ENCODE measurements at places on chromosomes 2 and 18.

DNA sequence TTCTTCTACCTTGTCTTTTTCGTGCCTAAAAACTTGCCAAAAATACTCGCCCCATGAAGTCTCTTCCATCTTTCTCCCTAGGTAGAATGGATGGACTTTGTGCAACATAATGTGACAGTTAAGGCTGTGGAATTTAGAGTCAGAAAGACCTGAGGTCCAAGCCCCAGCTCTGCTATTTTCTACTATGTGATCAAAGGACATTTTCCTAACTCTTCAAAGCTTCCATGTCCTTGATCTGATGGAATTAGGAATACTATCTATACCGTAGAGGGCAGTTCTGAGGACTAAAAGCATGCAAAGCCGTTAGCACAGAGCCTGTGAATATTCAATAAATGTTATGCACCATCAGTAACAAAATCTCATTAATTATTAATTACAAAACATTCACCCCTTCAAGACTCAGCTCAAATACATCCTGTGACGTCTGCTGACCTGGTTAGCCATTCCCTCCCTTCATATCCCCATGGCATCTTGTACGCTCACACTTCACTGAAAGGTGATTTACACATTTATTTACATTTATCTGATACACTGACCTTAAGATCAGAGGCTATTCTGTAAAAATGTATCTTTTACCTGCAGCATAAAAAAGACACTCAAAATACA, 15.1 kb downstream of the IWS1 start:
- no peak for DNase-seq

DNA sequence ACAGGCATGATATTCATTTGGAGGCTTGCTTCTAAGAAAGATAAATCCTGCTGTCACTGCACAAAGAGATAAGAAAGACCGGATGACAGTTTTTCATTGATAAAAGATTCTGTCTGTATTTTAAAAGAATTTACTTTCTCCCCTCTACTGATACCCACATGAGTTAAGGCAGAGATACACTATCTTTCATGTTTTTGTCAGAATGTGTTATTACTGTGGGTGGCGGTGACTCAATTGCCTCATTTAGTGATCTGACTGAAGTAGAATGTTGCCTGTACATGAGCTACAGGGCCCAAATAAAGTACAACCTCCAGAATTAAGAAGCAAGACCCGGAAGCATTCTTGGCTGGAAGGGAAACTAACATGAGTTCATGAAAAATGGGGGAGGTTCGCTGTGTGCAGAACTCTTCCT, 480.0 kb downstream of the SLC4A3 start:
- DNase-seq: no peak

DNA sequence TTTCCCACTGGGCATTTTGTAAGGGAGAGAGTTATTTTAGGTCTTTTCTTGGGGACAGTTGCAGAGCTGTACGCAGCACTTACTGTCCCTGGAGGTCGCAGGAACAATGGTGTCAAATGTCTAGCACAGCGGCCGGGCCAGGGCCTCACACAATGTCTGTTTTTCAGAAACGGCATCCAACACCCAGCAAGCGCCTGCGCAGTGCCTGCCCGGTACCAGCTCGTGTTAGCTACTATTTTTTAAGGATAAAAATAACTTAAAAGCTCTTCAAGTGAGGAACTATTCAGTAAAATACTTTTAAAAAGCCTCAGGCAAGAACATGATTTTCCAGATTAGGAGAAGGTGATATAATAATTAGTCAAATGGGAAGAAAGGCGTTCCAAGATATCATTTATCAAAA, 90.0 kb downstream of the MBP start:
- DNase-seq: no peak

GRCh38 chr2:196415384-196415783, 224.1 kb upstream of the CCDC150 start:
- no peak for DNase-seq

- DNase-seq: no peak
These were observed 124.0 kb downstream of the KYNU start for GRCh38 chr2:143001501-143001900.

- DNase-seq: no peak
These were observed 83.9 kb downstream of the RPRM start for GRCh38 chr2:153394686-153395085.

- no peak for DNase-seq
These were observed 153.4 kb downstream of the MBP start for GRCh38 chr18:76979111-76979751.

GRCh38 chr18:34709104-34709503, 994 bp upstream of the DTNA start:
- DNase-seq: no peak

DNA sequence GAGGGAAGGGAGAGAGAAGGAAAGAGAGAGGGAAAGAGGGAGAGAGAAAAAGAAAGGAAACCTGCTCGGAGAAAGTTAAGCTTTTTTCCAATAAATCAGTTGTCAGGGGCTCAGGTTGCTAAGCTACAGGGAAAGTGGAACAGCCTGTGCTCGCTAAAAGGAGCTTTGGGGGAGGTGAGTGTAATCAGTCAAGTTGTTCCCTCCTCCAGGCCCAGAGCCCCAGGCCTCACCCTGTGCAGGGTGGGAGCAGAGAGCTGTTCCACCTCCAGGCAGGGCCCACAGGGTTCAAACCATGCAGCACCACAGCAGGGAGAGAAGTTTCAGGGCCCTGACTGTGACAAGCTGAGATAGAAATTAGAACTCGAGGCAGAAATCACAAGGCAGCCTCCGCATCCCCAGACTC, 56.4 kb upstream of the PPP1CB start:
- no peak for DNase-seq

- no peak for DNase-seq
These were observed 20.2 kb downstream of the DAW1 start for GRCh38 chr2:227891673-227892072.

- no peak for DNase-seq
These were observed 106.4 kb upstream of the SMIM21 start for GRCh38 chr18:75533950-75534349.

DNA sequence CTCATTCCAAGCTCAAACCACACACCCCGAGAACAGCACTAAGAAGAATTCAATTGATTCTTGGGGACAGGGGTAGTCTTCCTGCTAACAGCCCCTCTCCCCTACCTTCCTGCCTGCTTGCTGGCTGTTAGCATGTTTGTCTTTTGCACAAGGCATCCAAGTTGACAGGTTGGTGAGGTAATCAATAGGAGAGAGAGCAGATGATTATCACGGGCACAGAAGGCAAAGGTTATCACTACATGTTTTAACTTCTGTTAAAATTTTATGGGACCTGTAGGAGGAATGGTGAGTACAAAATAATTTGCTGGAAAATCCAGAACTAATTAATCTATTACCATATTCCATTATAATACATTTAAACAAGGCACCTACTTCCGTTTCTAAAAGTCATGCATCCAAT, 442.1 kb upstream of the TCF4 start:
- no peak for DNase-seq

DNA sequence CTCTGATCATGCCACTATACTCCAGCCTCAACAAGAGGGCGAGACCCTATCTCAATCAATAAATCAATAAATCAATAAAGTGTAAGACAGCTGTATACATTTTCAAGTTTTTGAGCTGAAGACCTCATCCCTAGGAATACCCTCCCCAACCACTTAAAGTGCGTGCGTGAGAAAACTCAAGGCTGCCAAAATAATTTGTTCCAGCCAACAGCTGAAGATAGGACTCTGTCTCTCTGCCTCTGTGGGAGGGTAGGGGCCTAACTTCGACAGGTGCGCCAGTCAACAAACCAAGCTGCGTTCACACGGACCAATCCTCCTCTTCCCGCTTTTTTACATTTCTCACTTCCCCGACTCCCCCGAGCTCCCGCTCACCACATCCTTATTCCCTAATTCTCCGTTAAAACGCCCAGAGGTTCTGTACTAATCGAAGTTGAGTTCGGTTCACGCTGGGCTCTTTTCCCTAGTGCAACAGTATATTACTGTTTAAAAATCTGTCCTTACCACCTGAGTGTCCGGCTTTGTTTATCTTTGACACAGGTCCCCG, 618 bp downstream of the POLR2D start:
- no peak for DNase-seq

GRCh38 chr2:211144078-211144477, 587.7 kb downstream of the CPS1 start:
- no peak for DNase-seq

GRCh38 chr2:99644419-99644787, 154.6 kb upstream of the REV1 start:
- DNase-seq: peak; percentile 43

DNA sequence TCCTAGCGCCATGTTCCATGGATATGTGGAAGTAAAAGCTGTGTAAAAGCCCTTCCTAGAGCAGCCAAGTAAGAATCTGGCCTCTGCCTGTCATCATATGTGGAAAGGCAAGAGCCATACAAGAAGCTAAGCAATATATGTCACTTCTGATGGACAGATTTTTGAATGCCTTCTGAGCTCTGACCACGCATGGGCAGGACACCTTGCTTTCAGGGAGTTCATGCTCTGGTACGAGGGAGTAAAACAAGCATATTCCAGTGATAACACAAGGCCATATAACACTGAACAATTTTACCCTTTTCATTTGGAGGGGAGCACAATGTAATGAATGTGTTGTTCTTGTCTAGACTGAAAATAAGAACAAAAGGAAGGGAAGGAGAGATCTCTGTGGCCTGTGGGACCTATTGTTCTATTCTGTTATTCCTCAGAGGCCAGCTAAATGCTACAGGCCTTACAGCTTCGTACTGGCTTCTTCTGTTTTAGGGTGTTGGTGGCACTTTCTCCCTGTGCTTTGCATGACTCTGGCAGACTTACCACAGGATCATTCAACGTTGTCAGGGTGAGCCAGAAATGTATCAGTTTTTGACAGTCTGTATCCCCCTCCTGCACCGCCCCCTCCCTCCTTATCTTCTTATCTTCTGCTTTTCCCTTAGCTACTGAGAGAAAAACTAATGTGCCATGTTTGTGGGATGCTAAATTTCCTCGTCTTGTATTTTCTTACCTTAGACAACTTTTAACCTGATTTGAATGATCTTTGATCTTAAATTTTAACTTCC, 99.5 kb downstream of the MAP4K4 start:
- no peak for DNase-seq

GRCh38 chr2:221060376-221060775, 511.7 kb downstream of the EPHA4 start:
- DNase-seq: no peak

GRCh38 chr2:1527153-1527992, 114.1 kb downstream of the TPO start:
- DNase-seq: no peak

- DNase-seq: no peak
These were observed 54.8 kb upstream of the CREB1 start for GRCh38 chr2:207474863-207475485.

DNA sequence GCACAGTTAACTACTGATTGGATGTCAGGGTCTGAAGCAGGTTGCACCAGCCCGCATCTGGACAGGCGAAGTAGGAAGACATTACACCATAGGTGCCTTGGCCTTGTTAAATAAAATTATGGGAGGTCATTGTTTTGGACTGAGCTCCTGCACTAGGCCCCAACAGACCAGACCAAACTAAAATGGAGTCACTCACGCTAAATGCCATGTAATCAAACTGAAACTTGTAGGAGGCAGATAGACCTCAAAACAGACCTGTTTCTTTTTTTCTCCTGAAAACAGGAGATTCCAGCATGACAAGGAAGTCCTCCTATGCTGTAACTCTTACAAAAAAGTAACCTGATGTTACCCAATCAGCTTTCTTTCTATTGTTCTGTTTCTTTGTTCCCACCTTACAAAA, 15.5 kb upstream of the NFU1 start:
- no peak for DNase-seq

GRCh38 chr2:231920366-231920765, 5.8 kb downstream of the NPPC start:
- no peak for DNase-seq

DNA sequence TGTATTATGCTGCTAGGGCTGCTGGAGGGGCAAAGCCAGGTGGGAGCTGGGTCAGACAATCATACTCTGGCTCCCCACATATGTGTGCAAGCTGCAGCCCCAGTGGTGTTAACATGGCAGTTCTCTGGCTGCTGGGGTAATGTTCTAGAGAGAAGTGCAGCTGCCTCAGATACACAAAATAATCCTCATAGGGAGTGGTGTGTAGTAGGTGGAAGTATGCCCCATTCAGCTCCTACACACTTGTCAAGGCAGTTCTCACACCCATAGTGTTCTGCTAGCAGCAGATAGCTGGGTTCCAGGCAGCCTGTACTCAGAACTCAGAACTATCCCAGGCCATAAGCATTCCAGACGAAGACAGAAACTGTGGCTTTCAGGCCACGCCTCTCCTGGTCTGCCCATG, 87.9 kb upstream of the NT5C1B start:
- DNase-seq: no peak

DNA sequence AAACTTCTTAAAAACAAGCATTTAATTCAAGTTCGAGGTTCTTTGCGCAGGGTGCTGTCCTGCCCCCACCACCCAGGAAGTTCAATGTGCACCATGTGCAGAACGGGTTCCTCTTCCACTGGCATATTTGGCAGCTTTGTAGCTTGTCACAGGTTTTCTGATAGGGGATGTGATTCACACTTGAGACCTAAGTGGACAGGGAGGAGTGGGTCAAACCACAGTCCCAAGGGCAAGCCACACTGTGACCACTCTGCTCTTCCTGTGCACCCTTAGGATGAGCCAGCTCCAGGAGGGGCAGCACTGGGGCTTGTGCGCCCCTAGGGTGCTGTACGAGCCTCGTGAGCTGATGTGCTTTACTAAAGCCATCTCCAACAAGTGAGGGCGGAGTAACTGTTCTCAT, 82.5 kb downstream of the TGFA start:
- DNase-seq: no peak

GRCh38 chr2:159446817-159447216, 160.3 kb upstream of the WDSUB1 start:
- no peak for DNase-seq

GRCh38 chr2:128736689-128737545, 418.2 kb upstream of the HS6ST1 start:
- peak; percentile 8 for DNase-seq

DNA sequence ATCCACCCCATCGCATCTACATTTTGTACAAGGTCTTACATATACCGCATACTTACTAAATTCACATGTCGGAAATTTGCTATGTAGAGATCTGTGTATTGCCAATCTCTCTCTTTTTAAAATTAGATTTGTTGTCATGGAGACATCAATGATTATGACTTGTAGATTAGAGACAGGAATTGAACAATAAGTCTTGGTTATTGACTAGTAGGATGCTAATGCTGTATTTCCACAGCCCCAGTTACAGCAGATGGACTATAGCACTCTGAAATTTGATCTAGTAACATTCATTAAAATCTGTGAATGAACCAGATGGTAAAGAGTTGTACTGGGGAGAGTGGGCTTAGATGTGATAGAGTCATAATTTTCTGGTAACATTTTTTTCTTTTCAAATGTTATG, 805.7 kb downstream of the SLC4A3 start:
- peak; percentile 87 for DNase-seq

- DNase-seq: no peak
These were observed 104.4 kb downstream of the TANC1 start for GRCh38 chr2:159072795-159073194.

- no peak for DNase-seq
These were observed 16.4 kb upstream of the MSH2 start for GRCh38 chr2:47386551-47386950.

GRCh38 chr2:148529745-148530144, 114.8 kb upstream of the EPC2 start:
- no peak for DNase-seq

GRCh38 chr2:167293172-167293781, 405.0 kb downstream of the XIRP2 start:
- DNase-seq: no peak
